Right cardiac atrium (tissue), 5 donors: ENCODE measurements at places on chromosomes 7 and 10.

DNA sequence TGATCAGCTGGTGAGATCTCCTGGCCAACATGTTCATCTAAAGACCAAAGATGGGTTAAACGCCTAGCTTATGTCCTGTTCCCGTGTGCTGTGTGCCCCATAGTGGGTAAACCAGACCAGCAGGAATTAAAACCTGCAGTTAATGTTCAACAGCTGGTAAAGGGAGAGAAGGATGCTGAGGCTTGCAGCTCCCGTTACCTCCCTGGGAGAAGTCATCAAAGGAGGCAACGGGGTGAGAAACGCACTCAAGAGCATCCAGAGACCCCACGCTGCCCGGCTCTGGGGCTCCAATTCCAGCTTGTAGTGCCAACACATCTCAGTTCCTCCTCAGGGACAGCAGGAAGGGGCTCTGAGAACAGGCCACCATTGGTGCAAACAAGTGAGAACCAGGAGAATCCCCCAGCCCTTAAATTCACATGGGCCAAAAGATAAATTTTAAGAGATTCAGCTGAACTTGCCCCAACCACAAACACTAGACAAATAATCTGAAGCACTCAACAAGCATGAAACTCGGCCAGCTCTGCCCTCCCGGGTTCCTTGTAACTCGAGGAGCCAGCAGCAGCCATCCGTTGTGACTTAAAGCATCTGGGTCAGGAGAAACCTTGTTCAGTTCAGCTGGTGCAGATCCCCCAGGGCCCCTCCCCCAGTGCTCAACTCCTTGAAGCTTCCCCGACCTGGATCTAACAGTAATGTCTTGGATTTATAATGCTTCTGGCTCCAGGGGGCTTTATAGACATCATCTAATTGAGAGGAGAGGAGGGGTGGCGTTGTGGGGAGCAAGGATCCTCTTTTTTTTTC, 29.4 kb downstream of the FAM241B start:
- no peak for DNase-seq

DNA sequence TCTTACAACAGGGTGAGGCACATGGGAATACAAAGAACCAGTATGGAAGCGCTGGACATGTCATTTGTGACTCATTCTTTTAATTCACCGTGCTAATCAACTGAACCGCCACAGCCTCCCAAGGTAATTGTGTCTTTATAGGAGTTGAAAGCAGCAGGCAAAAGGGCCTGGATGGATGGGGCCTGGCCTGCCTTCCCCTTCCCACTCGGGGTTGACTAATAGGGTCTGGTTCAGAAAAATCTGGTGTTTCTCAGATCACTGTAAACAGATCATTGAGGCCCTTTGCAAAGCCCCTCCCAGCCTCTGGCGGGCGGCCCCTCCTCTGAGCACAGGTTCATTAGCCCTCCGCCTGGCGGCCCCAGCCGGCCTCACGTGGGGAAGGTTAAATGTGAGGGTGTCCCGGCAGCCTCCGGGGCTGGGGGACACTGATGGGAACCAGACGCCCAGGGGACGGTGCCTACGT, 100.8 kb downstream of the EBF3 start:
- DNase-seq: no peak

- DNase-seq: no peak
Observed at GRCh38 chr7:156667110-156667426, 26.5 kb downstream of the RNF32 start.

GRCh38 chr10:110897184-110897583, 21.8 kb downstream of the BBIP1 start:
- no peak for DNase-seq

- no peak for DNase-seq
Observed at GRCh38 chr10:47195274-47195885, 104.6 kb upstream of the GDF10 start.

DNA sequence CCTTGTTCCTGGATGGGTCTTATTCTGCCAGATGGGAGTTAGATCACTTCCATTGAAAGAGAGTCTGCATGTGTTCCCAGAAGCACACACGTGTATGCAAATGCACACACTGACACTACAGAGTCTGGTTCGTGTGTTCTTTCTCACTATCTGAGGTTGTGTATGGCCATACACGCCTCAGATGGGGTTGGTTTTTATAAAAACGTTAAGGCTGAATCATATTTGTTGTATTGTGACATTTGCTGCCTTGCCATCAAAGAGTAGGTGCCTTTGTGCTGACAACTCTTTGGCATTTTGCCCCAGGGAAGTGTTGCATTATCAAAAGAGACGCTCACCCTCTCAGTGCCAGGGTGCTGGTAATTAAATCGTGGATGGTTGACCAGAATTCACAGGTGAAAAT, 37.7 kb upstream of the HDAC9 start:
- no peak for DNase-seq

GRCh38 chr10:125144206-125144605, 16.2 kb downstream of the CTBP2 start:
- DNase-seq: no peak

GRCh38 chr10:69890065-69890847, 88.5 kb downstream of the COL13A1 start:
- no peak for DNase-seq

DNA sequence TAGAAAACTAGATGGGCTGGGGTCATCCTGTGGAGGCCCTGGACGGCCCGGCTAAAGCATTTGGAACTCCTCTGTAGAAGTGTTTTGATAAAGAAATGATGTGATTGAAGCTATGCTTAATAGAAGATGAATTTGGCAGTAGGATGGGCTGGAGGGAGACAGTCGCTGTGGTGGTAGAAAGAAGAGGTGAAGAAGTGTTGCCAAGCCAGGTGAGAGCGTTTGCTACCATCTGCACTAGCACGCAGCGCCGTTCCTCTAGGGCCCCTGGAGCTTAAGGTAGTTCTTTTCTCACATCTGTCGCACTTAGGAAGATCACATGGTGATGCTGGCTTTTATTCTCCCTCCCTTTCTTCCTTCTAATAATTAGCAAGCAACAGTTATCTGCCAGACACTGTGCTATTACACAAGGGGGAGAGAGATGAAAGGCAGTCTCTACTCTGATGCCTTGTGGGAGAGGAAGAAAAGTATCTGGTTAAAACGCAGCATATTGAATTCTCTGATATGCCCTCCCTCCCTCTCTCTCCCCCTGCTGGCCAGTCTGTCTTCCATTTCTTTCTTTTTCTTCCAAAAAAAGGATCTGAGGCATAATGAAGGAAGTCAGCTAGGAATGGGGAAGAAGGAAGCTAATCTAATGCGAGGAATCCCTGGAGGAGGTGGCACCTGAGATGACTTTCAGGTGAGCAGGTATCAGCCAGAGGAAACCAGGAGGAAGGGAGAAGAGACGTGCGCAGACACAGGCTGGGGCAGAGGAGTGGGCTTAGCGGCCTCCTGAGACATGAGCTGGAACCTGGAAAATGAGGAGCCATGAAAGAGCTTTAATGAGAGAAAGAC, 162.3 kb upstream of the KLF14 start:
- no peak for DNase-seq

DNA sequence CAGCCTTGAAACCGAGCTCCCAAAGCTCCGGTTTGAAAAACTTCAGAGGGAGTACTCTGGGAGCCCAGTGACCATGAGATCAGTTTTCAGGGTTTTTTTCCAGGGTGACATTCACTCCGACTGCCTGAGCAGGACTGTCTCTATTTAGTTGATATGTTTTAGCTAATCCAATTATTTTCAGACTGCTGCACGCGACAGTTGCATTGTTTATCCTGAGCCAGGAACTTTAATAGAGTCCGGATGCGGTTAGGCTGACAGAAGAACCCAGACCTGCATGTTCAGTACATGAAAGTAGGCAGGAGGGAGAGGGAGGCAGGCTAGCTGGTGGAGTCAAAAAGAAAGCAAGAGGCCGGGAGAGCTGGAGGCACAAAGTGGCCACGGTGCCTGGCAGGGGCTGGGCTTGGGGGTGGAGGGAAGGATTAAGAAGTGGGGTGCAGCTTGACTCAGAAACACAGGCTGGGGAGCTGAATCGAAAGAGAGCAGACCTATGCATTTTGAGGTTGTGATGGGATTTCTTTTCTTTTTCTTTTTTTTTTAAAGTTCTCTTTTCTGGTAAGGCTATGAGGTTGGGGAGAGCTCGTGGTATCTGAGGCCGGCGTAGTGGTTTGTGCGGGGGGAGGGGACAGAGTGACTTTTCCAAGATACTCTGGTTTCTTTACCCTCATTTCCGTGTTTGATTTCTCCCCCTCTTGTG, 5.7 kb downstream of the GATA3 start:
- no peak for DNase-seq

DNA sequence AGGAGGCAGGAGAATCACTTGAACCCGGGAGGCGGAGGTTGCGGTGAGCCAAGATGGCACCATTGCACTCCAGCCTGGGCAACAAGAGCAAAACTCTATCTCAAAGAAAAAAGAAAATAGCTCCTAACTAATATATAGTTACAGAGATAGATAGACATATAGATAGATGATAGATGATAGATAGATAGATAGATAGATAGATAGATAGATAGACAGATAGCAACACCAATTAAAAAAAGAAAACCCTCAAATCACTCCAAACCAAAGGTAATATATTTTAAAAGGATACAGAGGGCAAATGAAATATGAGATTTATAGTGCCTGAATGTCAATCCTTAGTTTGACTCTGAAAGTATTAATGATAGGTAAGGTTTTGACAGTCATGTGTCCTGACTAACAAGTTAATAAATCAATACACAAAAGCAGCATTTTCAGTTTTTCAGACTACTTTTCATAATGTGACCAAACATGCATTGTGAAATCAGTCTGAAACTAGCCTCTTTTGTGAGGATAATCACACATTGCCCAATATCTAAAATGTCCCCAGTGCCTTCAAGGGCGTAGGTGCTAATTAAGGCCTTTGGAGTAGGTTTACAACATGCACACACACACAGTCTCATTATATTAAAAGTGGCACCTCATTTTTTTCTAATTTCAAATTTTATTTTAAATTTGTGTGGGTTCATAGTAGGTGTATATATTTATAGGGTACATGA, 61.2 kb downstream of the BPGM start:
- DNase-seq: no peak

DNA sequence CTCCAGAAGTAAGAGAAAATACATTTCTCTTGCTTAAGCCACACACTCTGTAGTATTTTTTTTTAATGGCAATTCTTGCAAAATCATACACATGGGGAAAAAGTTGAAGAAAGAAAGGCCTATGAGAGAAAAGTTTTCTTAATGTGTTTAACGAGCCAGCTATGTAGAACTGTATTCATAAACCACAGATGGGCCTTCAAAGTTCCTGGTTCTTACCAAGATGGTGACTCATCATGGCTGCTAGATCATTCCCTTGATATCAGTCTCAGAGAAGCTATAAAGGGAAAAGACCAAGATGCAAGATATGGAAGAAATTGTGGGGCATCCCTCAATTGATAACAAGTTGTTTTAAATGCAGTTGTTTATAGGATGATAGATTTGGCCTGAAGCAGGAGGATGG, 992.7 kb upstream of the MBL2 start:
- no peak for DNase-seq
